ENCODE measurements at places on chromosomes 1 and 21. TPM values are rescaled to one million over a fixed set of nuclear protein-coding genes. Genes with fewer than 3 reads are reported as not detected.

DNA sequence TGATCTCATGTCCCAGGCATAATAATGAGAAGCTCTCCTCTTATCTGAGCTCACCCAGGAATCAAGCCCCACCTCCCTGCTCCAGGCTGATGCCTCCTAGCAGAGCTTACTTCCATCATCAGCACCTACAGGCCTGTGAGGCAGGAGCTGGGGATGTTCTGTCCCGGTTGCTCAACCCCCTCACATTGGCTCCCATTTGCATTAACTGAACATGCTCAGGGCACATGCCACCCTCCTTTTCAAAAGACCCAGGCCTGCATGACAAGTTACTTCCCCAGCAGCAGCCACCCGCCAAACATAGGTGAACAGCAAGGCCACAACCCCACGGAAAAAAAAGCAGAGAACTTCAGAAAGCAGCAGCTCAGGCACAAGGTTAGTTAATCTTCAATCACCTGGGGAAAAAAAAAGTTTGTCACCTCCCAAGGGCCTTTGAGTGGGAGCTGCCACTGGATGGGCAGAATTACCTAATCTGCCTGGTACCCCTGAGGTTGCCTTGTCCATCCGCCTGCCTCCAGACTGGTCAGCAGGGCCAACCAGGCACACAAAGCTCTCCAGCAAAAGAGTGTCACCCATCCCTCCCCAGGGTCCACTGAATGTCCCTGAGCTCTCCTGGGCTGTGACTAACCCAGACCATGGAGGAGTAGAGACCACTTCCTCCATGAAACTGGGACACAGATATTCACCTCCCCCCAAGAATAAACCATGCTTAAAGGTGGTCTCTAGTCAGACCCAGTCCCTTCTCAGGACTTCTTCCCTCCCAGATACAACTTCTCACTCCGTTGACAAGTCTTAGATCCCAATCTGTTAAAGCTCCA is 4.4 kb downstream of the KCNN3 start:
- no peak overlapping the region for H3K4me3 ChIP-seq
- DNase-seq = no peak
- no peaks in the 10 kb centered on the region for H3K27me3 ChIP-seq
- H3K27ac ChIP-seq = no peak overlapping the region

The CDC42SE1 gene
- total RNA-seq = 466 TPM

DNA sequence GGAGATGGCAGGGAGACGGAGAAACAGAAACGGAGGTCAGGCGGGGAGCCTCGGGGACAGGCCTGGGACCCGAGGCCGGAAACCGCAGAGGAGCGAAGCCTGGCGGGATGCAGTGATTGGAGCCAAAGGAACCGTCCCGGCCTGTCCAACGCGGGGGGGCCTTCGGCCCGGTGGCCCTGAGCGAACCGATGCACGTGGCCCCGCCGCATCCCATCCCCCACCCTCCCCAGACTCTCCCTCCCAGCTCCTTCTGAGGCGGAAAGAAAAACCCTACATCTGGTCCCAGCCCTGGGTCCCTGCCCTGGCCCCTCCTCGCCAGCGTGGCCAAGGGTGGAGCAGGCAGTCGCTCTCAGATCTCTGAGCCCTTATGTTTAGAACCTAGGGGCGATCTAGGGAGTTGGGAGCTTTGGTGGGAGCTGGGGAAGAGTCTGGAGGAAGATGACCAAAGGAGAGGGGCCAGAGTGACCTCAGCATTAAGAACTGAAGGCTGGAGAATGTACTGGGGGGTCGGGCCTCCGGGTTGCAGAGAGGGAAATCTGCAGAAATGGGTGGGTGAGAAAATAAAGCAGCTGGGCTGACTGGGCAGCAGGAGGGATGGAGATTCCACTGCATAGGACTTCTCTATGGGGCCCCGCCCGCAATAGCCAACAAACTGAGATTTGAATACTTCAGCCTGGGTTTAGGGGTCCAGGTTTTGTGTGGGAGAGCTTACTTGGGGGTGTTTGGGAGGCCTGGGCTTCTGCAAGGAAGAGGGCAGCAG is 1.5 kb upstream of the CRABP2 start:
- H3K4me3 ChIP-seq = peak overlapping the region; percentile 55
- peaks cover 7% of the 10 kb centered on the region for H3K27me3 ChIP-seq
- no peak for DNase-seq
- H3K4me1 ChIP-seq = peaks cover 36% of the 10 kb centered on the region
- H3K36me3 ChIP-seq = no peaks in the 10 kb centered on the region

The CADM3 gene
- not detected for total RNA-seq

The FMOD gene
- not detected for total RNA-seq

GRCh38 chr1:26921540-26922430 is at the start of gene NUDC:
NUDC (plus strand) TSS chr1:26921743; CDS start chr1:26921849, 106 bp downstream.
- peaks cover 10% of the 10 kb centered on the region for H3K4me1 ChIP-seq
- H3K27me3 ChIP-seq = no peaks in the 10 kb centered on the region
- H3K4me3 ChIP-seq = peak within 1 kb of the TSS; percentile 80

DNA sequence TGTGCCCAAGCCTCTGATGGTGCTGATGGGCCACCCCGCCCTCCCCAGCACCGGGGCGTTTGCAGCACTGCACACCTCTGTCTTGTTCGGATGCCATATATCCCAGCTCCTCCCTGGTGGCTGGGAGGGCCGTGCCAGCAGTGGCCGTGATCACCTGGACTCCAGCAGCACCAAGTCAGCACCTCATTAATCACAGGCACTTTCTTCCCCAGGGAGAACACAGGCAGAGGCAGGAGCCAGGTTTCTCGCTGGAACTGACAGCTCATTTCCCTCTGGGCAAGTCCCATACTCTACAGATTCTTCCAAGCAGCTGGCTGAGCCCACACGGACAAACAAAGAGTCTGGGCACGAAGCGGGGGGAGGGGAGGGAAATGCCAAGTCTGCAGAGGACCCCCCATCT is 141.7 kb upstream of the EDN2 start:
- H3K27ac ChIP-seq = no peak overlapping the region
- no peak for DNase-seq
- no peak overlapping the region for H3K4me3 ChIP-seq
- H3K4me1 ChIP-seq = peaks cover 18% of the 10 kb centered on the region
- no peaks in the 10 kb centered on the region for H3K27me3 ChIP-seq
- no peaks in the 10 kb centered on the region for H3K36me3 ChIP-seq

The PRR9 gene
- total RNA-seq = not detected

GRCh38 chr1:90723590-90724108 is 6.5 kb upstream of the BARHL2 start:
- peak overlapping the region; percentile 70 for H3K4me3 ChIP-seq
- peaks cover 58% of the 10 kb centered on the region for H3K4me1 ChIP-seq
- H3K27me3 ChIP-seq = peaks cover 23% of the 10 kb centered on the region
- H3K36me3 ChIP-seq = no peaks in the 10 kb centered on the region
- no peak for DNase-seq

DNA sequence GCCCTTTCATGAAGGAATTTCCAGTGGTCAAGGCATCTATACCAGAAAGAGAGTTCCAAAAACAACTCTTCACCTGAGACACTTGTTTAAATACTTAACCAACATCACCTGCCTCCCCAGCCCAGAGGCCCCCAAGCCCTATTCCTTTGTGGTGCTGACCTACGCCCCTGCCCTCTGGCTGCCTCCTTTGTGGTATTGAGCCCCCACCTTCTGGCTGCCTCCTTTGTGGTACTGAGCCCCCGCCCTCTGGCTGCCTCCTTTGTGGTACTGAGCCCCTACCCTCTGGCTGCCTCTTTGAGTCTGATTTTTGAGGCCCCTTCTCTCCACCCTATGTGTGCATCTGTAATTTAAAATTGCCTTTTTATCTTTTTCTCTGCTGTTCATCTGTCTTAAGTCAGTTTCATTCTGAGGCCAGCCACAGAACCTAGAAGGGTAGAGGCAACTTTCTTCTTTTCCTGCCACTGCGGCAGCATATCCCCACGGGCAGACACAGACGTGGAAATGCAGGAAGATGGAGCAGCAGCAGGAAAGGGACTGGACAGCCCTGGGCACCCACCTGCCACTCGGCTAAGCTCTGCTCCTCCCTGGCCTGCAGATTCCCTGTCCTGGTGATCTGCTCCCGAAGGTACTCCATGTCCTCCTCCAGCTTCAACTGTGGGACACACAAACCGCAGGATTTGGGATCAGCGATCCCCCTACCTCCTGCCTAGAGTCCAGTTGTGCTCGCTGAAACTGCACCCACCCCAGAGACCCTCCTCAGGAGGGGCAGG is 3.2 kb downstream of the TRIM17 start:
- peaks cover 5% of the 10 kb centered on the region for H3K4me1 ChIP-seq
- no peak for DNase-seq
- no peaks in the 10 kb centered on the region for H3K36me3 ChIP-seq
- H3K27me3 ChIP-seq = peaks cover 24% of the 10 kb centered on the region
- H3K4me3 ChIP-seq = no peak overlapping the region

- H3K27ac ChIP-seq = no peak overlapping the region
- peaks cover 10% of the 10 kb centered on the region for H3K27me3 ChIP-seq
- peak overlapping the region; percentile 58 for H3K4me3 ChIP-seq
Observed at GRCh38 chr1:111516005-111516535, 12.6 kb upstream of the ADORA3 start.

GRCh38 chr1:19199969-19200604 is 10.0 kb downstream of the UBR4 start:
- H3K4me3 ChIP-seq = no peak overlapping the region
- H3K27me3 ChIP-seq = no peaks in the 10 kb centered on the region
- no peak for DNase-seq
- peaks cover 69% of the 10 kb centered on the region for H3K36me3 ChIP-seq

The FBLIM1 gene
- 0.54 TPM for total RNA-seq

- no peaks in the 10 kb centered on the region for H3K36me3 ChIP-seq
- no peak for DNase-seq
- H3K27ac ChIP-seq = no peak overlapping the region
- H3K4me3 ChIP-seq = no peak overlapping the region
Observed at GRCh38 chr1:167832693-167833092, 81.2 kb downstream of the ADCY10 start.

GRCh38 chr1:229162825-229163515 is 107.9 kb upstream of the RAB4A start:
- H3K4me3 ChIP-seq = no peak overlapping the region
- DNase-seq = no peak
- H3K36me3 ChIP-seq = no peaks in the 10 kb centered on the region
- no peak overlapping the region for H3K27ac ChIP-seq
- no peaks in the 10 kb centered on the region for H3K27me3 ChIP-seq

DNA sequence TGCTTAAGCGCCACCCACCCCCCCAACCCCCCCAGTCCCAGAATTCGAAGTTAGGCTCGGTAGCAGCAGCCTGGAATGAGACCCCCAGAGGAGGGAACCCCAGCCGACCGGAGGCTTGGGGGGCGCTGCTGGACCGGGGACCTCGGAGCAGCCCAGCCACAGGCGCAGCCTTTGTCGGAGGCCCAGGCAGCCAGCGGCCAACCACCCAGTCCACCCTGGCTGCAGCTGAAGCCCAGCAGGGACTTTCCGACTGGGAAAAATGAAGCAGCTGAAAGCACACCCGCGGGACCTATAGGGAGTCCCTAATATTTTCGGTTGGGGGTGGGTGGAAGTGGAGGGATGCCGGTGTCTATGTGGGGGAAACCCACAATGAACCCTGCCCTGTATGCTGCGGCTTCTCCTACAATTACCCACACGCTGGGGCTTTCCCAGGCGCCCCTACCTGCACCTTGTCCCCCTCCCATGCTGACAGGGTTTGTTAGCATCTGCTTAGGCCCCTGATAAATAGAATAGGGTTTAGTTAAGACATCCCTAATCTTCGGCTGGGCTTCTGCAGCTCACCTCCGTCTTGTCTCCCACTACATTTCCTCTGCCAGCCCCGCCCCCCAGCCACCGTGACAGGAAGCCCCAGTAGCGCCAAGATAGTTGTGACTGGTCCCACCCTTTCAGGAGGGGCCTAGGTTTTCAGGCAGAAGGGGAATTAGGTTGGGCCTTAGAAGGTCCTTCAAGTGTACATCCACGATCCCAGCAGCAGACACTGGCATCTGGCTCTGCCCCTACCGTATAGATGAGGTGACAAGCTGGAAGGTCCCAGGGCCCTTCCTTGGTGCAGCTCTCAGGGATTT is 838 bp downstream of the CCDC28B start:
- H3K27me3 ChIP-seq = no peaks in the 10 kb centered on the region
- H3K36me3 ChIP-seq = no peaks in the 10 kb centered on the region
- H3K4me3 ChIP-seq = peak overlapping the region; percentile 78
- H3K27ac ChIP-seq = peak overlapping the region; percentile 93
- peak; percentile 76 for DNase-seq
- peaks cover 20% of the 10 kb centered on the region for H3K4me1 ChIP-seq

DNA sequence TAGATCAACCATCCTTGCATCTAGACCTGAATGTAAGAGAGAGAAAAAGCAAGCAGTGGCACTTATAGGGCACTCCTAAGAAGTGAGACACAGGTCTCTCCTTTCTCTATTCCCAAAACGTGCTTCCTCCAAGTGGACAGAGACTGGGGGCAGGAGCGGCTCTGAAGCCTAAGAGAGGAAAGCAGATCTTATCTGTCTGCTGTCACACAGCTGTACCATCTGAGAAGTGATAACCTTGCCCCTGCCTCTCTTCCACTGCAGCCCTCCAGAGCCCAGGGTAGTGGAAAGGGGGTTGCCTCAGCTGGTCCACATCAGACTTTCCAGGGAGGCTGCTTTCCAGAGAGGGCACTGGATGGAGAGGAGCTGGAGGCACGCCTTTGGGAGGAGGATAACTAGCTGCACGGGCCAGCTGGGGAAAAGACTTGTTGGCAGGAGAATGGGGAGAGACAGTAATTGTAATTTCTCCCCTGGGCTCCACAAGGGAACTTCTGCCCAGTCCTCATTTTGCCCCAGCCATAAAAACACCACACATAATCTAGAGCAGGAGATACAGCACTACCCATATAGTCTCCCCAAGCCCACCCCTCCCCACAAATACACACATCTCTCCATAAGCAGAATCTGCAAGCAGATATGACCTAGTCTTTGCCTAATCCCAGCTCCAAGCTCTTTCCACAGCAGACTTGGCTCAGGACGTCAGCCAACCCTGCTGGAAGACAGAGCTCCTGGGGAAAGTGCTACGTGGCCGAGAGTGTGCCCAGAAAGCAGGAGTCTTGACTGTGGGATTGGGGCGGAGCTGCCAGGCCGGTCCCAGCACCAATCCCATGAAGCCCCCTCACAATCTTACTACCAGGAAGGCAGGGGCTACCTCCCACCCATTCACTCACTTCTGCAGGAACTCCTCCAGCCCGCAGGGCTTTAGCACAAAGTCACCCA is 31.2 kb downstream of the PIK3C2B start:
- DNase-seq = no peak
- H3K36me3 ChIP-seq = peaks cover 42% of the 10 kb centered on the region
- H3K4me3 ChIP-seq = no peak overlapping the region

GRCh38 chr1:3529099-3529729 is 74.7 kb downstream of the ARHGEF16 start:
- no peak overlapping the region for H3K4me3 ChIP-seq
- H3K36me3 ChIP-seq = no peaks in the 10 kb centered on the region

DNA sequence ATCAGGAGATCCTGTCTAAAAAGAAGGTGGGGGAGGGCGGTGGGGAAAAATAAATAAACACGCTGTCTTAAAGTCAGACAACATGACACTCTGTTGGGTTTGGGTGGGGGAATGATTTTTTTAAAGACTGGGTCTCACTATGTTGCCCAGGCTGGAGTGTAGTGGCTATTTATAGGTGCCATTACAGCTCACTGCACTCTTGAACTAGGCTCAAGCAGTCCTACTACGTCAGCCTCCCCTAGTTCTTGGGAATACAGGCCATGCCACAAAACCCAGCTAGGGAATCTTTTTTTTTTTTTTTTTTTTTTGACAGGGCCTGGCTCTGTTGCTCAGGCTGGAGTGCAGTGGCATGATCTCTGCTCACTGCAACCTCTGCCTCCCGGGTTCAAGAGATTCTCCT is 2.4 kb upstream of the SNRPE start:
- H3K4me3 ChIP-seq = no peak overlapping the region
- peaks cover 13% of the 10 kb centered on the region for H3K4me1 ChIP-seq
- H3K27ac ChIP-seq = no peak overlapping the region
- no peaks in the 10 kb centered on the region for H3K36me3 ChIP-seq
- DNase-seq = no peak
- no peaks in the 10 kb centered on the region for H3K27me3 ChIP-seq

GRCh38 chr1:118977600-118977999 is 10.5 kb downstream of the TBX15 start:
- peaks cover 20% of the 10 kb centered on the region for H3K27me3 ChIP-seq
- no peak for DNase-seq
- no peak overlapping the region for H3K4me3 ChIP-seq
- no peak overlapping the region for H3K27ac ChIP-seq
- no peaks in the 10 kb centered on the region for H3K36me3 ChIP-seq
- H3K4me1 ChIP-seq = no peaks in the 10 kb centered on the region

Data from T-cell (primary cell).